ENCODE measurements at places on chromosomes 1 and 21. TPM values are rescaled to one million over a fixed set of nuclear protein-coding genes. Genes with fewer than 3 reads are reported as not detected.

The SPOCD1 gene
- total RNA-seq, result 21.5 TPM

The LAX1 gene
- total RNA-seq, result 4.2 TPM

The CFAP57 gene
- total RNA-seq, result 0.37 TPM

The MANEAL gene
- 2.8 TPM for total RNA-seq

The CR1 gene
- 19.3 TPM for total RNA-seq

The DCDC2B gene
- total RNA-seq, result 7.4 TPM

DNA sequence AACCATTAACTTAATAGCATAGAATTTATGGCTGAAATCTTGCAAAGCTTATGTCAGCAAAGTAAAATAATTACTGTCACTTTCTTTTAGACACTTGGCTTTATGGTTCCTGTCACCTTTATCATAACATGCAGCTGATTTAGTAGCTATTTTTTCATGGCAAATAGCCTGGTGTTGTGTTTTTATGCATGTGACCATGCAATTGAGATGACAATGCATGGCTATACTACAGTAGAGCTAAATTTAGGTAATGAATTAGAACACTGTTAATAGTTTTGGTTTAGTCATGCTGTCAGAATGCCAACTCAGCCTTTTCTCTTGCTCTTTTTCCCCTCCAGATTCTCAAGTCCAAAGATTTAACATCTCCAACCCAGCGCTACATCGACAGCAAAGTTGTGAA lies 88.6 kb downstream of the TGFB2 start:
- DNase-seq, result no peak

GRCh38 chr1:44421446-44421884 lies 16.4 kb downstream of the RNF220 start:
- no peak for DNase-seq

GRCh38 chr1:210328746-210329503 lies at the start of gene HHAT:
Gene HHAT, plus strand, starts transcription at chr1:210328902. Its CDS starts 20,074 bp downstream, at chr1:210348976.
- DNase-seq, result peak; percentile 97

DNA sequence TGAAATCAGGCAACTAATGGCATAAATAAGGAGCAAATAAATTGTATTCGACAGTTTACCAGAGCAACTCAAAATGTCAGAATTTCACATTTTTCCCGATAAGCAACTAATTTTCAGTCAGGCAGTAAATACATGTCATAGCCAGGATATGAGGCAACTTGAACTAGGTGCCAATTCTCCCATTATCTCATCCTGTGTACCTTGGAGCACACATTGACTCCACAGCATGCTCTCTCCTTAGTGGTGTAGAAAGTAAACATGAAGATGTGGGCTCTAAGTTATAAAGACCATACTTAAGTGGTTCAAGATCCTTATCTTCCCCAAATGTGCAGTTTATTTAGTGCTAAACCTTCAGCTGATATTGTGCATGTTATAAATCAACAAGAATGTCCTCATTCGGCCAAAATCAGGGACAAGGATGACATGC lies 197.8 kb downstream of the VAV3 start:
- no peak for DNase-seq

DNA sequence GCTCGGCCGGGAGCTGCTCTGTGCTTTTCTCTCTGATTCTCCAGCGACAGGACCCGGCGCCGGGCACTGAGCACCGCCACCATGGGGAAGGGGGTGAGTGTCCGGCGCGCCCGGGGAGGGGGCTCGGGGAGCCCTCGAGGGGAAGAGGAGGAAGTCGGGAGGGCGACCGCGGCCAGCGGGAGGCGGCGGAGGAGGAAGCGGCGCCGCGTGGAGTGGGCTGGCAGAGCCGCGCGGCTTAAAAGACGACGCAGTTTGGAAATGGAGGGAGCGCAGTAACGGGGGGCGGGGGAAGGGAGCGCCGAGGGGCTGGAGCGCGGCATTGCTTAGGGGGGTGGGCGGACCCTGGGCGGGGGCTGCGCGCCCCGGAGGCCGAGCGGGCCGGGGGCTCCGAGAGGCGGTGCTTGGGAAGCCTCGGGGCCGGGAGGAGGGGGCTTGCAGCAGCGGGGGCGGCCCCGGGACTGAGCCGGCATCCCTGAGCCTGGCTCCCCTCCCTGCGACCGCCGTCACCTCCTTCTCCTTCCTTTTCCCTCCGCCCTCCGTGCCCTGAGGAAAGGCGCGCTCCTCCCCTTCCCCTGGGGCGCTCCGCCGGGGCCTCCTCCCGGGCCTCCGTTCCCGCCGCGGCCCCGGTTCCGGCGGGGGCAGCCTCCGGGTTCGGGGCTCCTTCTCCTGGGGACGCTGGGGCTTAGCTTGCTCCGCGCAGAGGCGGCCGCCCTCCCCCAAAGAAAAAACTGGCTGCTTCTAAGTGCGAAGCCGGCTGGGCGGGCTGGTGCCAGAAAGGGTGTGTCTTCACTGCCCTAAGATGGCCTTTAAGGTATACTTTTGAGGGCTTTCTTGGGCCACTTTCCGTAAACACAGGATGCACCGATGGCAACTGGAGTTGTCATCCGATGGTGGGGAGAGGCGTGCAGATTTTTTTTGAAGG lies 648 bp downstream of the ATP1A1 start:
- DNase-seq, result peak; percentile 68

- DNase-seq, result no peak
These were observed 122.6 kb downstream of the PIGK start for GRCh38 chr1:77096496-77097255.

GRCh38 chr1:201011616-201012015 lies 11.9 kb downstream of the KIF21B start:
- no peak for DNase-seq

DNA sequence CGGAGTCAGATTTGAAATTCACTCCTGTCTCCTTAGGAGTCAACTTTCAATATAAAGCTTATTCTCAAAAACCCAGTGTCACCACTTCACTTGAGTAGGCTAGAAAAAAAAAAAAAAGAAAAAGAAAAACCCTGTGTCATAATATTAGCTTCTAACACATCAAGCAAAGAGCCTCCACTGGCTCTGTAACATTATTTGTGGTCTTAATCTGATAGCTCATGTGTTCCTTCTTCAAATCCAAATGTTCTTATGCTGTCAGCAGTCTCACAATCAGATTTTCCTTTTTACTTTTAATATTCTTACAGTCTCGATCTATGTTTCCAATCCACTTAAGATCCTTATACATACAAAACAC lies 26.1 kb upstream of the PSMG1 start:
- DNase-seq, result no peak

GRCh38 chr21:45132841-45133573 lies 58.6 kb downstream of the ADARB1 start:
- DNase-seq, result no peak

GRCh38 chr1:30693822-30694221 lies 29.6 kb downstream of the MATN1 start:
- DNase-seq, result no peak

GRCh38 chr1:110200666-110201065 lies 9.4 kb upstream of the KCNC4 start:
- DNase-seq, result no peak

GRCh38 chr1:69743146-69743545 lies 175.4 kb downstream of the LRRC7 start:
- DNase-seq, result no peak

GRCh38 chr1:228367798-228368791 lies 38.5 kb downstream of the TRIM11 start:
- peak; percentile 73 for DNase-seq

DNA sequence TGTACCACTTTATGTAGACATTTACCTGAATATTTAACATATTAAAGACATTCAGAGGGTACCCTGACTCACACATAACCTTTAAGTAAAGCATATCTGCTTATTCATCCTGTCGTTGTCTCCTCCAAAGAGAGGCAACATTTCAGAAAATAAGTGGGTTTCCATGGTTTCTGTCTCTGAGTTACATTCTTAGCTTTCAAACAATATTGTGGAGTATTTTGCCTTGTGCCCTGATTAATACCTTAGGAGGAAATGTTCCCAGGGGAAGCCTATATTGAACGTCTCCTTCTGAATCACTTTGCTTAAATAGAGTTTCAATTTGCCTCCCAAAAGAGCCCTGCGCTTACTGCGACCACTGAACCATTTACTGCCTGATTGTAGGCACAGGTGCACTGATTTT lies 26.1 kb downstream of the PALMD start:
- no peak for DNase-seq

- peak; percentile 72 for DNase-seq
These were observed 106.0 kb downstream of the RAVER2 start for GRCh38 chr1:64850846-64851245.

DNA sequence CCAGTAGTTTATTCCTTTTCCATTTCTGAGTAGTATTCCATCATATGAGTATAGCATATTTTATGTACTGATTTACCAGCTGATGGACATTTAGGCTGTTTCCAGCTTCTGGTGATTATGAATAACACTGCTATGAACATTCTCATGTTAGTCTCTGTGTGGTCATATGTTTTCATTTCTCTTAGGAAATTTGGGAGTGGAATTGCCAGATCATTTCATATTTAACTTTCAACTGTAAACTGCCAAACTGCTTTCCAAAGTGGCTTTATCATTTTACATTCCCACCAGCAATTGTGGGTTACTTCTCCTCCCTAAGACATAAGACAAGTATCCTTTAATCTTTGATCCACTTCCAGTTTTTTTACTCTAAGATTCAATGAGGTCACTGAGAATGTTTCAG lies 85.7 kb upstream of the RALGPS2 start:
- DNase-seq, result no peak

- DNase-seq, result no peak
These were observed 129.2 kb downstream of the NTPCR start for GRCh38 chr1:233079574-233079973.

GRCh38 chr1:35554266-35555211 lies 2.7 kb downstream of the KIAA0319L start:
- DNase-seq, result no peak

DNA sequence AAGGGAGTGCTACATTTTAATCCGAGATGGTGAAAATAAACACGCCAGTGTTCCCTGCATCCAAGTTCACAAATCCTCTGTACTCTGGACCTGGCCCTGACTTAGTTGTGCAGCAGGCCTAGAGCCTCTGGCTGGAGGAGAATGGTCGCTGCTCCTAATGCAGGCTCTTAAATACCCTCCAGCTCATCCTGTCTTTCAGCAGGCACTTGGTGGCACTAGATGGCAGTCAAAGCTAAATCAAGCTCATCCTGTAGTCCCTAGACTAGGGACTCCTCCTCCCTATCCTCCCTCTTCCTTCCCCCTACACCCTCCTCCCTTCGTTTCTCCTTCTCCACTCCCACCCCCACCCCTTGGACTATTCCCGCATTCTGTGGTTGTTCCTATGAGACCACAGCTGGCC lies 41.6 kb upstream of the MTR start:
- no peak for DNase-seq

- DNase-seq, result no peak
These were observed 113.9 kb downstream of the CAPN8 start for GRCh38 chr1:223551610-223552009.

DNA sequence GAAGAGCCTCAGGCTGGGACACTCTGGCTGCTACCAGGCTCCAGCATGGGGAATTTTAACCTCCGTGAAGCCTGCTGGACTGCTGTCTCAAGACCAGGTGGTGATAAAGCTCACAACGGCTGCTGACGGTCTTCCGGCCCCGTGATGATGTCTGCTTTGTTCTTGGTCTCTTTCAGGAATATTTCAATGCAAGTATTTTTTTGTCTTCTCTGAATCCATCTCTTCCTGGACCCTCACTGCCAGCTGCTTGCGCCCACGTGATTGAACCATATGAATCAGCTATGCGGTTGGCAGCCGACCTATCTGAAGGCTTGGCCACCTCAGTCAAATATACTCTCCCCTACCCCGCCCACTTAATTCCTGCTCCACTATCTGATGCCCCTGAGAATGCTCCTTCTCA lies 14.6 kb upstream of the SLC6A17 start:
- no peak for DNase-seq
